ENCODE measurements at places on chromosomes 7 and 10.

DNA sequence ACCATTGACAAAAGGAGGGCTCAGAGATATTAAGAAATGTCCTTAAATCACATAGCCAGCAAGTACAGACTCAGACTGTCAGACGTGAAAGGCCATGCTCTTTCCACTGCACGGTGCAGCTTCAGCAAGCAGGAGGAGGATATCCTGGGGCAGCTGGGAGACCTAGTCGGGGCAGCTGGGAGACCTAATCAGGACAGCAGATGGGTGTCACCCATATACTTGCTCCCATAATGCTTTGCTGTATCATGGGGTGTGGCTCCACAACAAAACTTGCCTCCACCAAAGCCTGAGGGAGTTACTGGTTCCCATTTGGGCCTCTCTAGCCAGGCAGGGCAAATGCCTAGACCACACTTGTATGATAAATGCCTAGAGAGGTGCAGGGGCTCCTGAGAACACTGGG lies 55.4 kb downstream of the GRID1 start:
- DNase-seq = no peak

- DNase-seq = no peak
Observed at GRCh38 chr10:113026679-113027078, 76.6 kb downstream of the TCF7L2 start.

DNA sequence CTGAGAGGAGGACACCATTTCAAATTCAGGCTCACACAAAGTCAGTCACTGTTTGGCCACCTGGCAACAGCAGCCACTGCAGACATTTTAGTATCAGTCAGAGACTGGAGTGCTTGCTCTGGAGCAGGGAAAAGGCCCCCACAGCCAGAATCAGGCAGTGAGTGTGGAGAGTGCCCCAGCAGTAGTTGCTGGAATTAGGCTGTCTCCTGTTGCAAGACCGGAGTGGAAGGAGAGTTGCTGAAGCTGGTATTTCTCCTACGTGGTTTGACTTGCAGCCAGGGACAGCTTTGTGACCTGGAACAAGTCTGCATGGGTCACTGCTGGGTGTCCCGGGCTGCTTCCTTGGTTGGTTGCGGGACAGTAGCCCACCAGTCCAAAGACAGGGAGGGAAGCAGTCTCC lies 78.4 kb upstream of the TMEM168 start:
- DNase-seq = no peak

DNA sequence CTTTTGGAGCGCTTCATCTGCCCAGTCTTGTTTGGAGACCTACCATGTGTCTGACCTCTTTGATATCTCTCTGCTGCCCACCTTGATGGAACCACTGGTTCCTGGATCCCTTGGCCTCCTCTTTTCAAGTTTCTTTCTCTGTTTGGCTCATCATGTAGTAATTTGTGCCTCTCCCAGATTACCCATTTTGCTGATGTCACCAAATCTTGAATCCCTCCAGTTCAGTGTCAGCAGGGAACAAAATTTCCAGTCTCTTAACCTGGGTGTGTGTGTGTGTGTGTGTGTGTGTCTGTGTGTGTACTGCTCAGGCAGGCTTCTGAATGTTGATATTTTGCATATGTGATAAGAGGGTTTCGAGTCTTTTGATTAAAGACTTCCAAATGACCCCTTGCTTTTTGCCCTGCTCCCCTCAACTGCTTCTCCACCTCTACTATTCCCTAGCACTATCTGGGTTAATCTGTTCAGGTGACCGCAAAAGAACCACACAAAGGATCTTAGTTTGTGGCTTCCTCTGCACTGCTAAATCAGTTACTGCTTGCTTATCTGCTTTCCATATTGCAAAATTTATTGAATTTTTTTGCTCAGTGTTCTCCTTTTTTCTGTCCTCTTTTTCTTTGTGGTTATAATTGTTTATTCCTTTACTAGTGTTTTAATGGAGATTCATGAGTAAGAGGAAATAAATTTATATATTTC lies 25.7 kb downstream of the MYO3A start:
- DNase-seq = no peak

DNA sequence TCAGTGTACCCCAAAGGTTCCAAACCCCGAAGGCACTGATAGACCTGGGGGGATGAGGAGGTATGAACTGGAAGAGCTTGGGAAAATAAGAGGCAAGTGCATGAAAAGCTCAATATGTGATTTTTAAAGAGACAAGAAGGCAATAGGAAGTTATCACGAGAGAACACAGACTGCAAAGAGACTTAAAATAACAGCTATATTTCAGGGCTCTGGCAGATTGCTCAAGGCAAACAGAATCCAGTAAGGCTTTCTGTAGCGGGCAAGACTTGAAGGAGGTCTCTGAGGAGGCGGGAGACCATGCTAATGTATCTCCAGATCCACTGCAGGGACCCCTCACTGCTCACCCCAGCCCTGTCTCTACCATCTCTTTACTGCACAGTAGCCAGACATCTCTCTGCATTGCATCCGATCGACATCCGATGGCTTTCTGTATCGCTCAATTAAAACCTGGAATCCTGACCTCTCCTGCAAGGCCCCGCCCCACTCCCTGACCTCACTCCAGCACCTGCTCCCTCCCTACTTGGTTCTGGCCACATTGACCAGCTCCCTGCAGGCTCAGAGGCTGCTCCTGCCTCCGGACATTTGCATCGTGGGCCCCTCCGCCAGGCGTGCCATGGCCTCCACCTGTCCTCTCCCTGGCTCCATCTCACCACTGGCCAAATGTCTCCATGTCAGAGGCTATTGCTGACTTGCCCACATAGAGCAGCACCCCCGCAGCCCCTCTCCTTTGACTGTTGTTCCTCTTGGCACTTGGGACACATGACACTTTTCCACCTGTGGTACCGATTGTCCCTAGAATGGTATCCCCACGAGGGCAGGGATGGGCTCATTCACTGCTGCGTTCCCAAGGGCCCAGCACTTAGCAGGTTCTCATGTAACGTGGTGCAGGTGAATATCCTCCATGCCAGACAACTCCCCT lies 118.0 kb downstream of the PRKAG2 start:
- DNase-seq = no peak

DNA sequence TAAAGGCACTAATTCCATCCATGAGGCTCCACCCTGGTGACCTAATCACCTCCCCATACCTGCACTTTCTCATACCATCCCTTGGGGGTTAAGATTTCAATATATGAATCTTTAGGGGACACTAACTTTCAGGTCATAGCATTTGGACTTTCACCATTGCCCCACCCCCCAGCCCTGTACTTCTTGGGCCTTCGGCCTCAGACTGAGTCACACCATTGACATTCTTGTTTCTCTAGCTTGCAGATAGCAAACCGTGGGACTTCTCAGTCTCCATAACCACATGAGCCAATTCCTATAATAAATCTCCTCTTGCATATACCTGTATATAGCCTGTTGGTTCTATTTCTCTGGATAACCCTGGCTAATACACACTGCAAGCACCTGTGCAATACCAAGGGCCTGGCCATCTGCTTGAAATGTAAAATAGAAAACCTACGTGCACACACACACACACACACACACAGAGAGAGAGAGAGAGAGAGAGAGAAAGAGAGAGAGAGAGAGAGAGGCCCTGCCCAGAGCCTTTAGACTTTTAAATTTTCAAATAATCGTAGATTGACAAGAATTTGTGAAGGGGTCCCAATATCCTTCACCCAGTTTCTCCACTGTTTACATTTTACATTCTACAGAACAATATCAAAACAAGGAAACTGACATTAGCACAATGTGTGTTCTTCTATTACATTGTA lies 25.3 kb downstream of the ANXA8 start:
- no peak for DNase-seq

DNA sequence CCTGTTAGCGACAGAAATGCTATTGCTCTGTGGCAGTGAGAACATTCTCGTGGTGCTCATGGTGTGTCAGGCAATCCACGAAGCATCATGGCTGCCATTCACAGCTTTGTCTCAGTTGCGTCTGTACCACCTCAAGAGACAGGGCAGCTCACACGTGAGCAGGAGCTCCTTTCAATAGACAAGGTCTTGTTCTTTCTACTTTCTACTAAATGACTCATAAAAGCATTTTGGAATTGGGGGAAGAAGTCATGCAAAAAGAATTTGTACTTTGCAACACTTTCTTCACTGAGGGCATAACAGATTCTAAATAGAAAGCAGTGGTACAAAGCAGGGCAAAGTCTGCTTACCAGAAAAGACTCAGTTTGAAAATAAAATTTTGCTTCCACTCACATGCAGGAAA lies 638.5 kb downstream of the PHTF2 start:
- DNase-seq = no peak

DNA sequence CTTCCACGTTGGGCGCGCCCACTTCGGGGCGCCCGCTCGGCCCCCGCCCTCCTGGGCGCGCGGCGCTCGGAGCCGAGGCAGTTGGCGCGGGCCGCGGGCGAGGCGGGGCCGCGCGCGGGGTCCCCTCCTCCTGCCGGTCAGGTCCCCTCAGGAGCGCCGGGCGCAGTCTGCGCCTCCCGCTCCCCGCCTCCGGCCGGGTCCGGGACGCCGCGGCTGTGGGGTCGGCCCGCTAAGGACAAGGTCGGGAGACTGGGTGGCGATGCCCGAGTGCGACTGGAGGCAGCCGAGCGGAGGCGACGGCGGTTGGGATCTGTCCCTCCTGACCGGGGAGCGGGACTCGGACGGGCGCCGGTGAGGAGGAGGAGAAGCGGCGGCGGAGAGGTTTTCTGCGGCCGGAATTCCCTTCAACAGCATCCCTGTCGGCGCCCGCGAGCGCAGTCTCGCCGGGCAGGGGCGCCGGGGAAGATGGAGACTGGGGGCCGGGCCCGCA lies at the start of gene ATRNL1:
Gene ATRNL1 (plus strand): TSS at position 80 of the 490 bp plus-strand sequence. CDS start 386 bp downstream, at position 466.
- DNase-seq = no peak

DNA sequence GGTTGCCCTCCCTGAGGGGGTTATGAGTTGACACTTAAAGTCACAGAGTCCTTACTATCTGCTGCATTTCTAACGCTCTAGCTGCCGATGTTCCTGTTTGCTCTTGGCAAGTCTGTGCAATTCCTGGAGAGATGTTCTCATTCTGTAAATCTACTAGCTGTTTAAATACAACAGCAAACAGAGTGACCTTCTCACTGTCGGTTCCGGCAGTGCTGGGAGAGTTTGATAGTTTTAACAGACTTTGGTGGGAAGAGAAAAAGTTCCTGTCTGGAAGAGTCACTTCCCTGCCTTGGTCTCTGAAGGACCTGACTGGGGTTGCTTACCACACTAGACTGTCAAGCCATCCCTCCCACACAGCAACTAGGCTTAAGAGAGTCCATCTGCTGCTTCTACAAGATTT lies 63.3 kb upstream of the ELMO1 start:
- no peak for DNase-seq

DNA sequence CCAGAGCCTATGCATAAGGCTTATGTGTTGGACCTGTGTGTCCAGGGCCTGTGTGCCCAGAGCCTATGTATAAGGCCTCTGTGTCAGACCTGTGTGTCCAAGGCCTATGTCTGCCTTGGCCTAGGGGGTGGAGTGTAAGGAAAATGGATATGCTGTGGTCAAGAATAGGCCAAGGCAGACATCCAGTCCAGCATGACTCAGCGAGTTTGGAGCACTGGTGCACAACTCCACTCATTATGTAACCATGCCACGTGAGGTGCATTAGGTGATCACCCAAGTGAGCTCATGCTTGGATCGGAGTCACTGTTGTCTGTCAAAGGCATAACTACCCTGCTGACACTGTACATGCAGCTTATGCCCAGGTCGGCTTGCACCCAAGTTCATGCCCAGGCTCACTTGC lies 238.9 kb downstream of the CACNA2D1 start:
- no peak for DNase-seq

DNA sequence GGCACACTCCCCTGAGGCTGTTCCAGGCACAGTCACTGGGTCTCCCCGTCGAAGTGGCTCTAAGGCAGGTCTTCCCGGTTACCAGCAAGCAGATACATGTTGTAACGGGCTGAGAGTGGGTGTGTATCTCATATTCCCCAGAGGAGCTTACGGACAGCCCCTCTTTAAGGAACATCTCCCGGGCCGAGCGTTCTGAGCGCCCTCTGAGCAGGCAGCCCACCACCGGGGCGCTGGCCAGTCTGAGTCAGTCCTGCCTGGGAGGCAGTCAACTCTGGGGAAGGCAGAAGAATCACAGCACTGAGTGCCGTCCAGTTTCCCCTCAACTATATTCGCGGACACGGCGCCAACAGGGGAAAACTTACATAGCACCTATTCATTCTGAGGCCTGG lies 117.4 kb downstream of the LHPP start:
- no peak for DNase-seq

DNA sequence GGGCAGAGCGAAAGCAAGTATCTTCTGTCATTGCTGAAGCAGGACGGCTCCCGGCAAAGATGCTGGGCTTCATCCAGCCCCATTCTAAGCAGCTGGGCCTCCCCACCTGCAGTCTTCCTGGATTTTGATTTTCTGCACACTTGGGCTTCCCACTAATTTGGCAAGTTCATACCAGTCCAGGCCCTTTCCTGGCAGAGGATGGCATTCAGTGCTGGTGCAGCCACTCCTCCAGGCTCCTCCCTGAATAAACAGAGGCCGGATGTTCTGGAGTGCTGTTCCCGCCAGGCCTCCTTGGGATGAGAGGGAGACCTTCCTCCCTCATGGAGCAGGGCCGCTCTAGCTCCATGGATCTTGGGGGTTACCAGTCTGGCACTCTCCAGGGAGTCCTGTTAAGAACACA lies 3.4 kb downstream of the BAG3 start:
- DNase-seq = no peak

- no peak for DNase-seq
Observed at GRCh38 chr10:33217854-33218253, 116.6 kb downstream of the NRP1 start.

DNA sequence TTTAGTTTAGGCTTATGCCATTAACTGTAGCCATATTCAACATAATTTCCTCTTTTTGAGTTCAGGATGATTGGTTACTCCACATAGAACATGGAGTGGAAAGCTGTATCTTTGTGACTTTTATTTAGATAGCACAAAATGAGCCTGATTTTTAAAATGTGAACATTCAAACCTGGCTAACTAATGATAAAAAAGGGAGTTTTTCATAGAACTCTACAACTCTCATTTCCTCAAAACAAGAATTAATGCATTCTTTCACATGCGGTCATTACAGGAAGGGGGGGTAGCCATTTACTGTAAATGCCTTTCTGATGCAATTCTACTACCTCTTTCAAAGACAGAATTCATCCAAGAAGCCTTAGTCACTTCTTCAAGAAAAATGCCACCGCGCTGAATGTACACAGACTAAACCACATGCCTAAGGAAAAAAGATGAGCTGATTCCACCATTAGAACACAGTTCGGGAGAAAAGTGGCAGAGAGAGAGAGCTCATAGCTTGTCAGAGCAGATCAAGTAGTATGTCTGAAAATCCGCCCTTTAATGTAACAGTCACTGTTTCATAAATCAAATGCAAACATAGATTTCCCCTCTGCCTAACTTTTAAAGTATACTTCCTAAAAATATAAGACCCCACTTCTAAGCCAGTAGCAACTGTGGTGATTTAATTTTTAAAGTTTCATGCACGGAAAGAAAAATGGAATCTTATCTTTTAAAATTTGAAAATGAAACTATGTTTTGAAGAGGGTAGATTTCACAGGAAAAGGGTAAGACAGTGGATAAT lies 226.4 kb upstream of the KLF14 start:
- DNase-seq = no peak

Data from stimulated activated CD4-positive, alpha-beta T cell treated with anti-CD3 and anti-CD28 coated beads, Interleukin-1b, Interleukin-23, amount 100 ng/mL, for 24 hours (primary cell).